ENCODE measurements at places on chromosomes 7 and 10. TPM values are rescaled to one million over a fixed set of nuclear protein-coding genes. Genes with fewer than 3 reads are reported as not detected.

The GIMAP7 gene
- 36.8 TPM for total RNA-seq

- DNase-seq: no peak
Observed at GRCh38 chr10:93259126-93259525, 185.4 kb downstream of the CYP26A1 start.

GRCh38 chr7:1703441-1703840 lies 33.4 kb downstream of the ELFN1 start:
- peak; percentile 1 for DNase-seq

GRCh38 chr10:13311177-13311575 lies 11.3 kb upstream of the PHYH start:
- DNase-seq: no peak

DNA sequence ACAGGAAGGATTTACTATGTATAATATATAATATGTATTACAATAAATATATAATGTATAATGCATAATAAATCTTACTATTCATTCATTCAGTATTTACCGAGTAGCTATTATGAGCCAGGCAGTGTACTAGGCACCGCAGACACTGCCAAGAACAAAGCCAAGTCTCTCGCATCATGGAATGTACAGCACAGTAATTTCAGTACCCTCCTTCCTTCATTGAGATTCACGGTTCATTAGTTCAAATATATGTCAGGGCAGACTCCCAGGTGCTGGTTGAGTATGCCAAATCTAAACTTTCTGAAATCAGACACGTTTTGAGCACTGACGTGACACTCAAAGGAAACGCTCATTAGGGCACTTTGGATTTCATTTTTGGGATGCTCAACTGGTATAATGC lies 9.1 kb downstream of the USP6NL start:
- no peak for DNase-seq

DNA sequence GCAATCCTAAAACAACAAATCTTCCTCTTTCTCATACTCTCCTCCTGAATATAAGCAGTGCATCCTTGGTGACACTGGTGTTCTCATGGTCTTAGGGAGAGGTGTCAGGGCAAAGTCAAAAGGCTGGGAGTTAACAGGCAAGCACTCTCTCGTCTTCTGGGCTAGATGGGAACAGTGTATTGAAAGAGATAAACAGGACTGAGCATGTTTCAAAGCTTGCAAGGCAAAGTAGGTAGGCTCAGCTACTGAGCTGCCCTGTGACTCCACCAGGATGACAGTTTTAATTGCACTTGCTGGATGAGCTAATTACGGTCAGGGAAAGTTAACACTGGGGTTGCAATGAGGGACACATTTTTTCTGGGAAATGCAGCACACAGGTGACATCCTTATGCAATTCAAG lies 554.9 kb upstream of the NRP1 start:
- DNase-seq: no peak

DNA sequence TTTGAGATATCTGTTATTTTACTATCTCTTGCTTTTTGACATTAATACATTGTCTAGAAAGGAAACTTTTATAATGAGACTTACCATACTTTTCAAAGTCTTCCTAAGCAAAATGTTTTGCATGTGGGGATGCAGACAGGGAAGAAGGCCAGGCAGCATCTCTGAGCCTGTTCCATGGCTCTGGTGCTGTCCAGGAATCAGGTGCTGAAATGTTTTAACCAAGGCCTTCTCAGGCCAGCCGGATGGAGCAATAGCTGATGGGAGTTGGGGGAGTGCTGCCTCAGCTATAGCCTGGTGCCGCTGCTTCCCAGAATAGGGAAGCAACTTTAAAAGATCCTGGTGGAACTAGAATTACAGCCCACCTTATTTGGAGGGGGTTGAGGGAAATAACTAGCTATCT lies 38.5 kb downstream of the CRTAC1 start:
- DNase-seq: no peak

The TASOR2 gene
- 124 TPM for total RNA-seq

The TSPAN14 gene
- 110 TPM for total RNA-seq

DNA sequence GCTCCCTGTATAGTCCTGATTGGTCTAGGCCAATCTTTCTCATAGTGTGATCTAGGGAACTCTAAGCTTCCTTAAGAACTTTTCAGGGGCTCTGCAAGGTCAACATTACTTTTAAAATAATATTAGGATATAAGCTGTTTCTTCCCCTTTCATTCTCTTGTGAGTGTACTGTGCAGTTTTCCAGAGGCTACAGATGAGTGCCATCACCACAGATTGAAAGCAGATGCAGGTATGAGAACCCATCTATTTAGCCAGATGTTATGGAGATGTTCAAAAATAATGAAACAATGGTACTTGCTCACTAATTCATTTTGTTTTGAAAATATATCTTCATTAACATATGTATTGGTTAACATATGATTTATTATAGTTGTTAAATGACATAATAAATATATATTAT lies 169.2 kb upstream of the SEMA3A start:
- no peak for DNase-seq

The CPEB3 gene
- total RNA-seq: 8.4 TPM

- no peak for DNase-seq
Observed at GRCh38 chr7:18971839-18972238, 145.6 kb downstream of the TWIST1 start.

GRCh38 chr7:2927592-2927991 lies 83.5 kb upstream of the GNA12 start:
- peak; percentile 14 for DNase-seq

- peak; percentile 22 for DNase-seq
Observed at GRCh38 chr7:13800694-13801448, 188.6 kb downstream of the ETV1 start.

The TIMM23 gene
- total RNA-seq: 15.8 TPM

The ATOH7 gene
- not detected for total RNA-seq

DNA sequence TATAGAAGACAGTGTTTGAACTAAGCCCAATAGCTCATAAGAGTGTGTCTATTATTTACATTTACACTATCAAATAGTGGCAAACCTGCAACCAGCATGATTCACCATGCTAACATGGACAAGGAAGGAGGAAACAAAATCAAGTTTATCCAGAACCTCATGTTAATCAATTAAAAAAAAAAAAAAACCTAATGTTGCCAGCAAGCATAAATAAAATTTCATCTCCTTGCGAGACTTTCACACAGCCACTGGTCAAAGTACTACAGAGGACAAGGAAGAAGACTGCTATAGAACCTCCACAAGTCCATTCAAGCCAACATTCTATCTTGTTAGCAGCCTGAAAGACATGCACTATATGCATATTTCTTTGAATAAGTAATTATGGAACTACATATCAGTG lies 9.7 kb downstream of the TM9SF3 start:
- no peak for DNase-seq

DNA sequence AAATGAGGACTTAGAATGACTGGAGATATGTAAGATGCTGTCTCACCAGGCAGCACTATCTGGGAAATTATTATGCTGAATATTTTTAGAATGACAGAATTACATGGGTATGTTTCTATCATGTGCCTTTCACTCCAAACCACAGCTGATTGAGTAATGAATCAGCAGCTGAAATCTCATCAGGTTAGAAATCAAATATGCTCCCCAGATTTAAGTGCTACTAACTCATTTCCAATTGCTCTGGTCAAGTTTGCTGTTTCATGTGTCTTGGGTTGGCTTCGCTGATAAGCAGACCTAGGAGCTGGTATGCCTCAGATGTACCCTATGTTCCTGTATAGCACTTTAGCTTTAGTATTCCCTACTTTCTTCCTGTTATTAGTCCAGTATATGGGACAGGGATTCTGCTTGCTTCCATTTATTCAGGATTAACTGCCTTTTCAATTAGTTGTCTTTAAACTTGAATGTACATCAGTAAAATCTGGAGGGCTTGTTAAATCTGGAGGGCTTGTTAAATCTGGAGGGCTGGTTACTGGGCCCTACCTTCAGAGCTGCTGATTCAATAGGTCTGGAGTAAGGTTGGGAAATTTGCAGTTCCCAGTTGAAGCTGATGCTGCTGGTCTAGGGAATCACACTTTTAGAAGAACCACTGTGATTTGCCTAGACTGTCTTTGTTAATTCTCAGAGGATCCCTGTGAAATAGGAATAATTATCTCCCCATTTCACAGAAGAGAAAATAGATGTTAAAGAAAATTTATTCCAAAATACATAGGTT lies 172.9 kb downstream of the DKK1 start:
- DNase-seq: no peak

The CDC14C gene
- total RNA-seq: not detected

The FZD8 gene
- total RNA-seq: 24.2 TPM

The AKR1C8 gene
- total RNA-seq: 0.54 TPM

DNA sequence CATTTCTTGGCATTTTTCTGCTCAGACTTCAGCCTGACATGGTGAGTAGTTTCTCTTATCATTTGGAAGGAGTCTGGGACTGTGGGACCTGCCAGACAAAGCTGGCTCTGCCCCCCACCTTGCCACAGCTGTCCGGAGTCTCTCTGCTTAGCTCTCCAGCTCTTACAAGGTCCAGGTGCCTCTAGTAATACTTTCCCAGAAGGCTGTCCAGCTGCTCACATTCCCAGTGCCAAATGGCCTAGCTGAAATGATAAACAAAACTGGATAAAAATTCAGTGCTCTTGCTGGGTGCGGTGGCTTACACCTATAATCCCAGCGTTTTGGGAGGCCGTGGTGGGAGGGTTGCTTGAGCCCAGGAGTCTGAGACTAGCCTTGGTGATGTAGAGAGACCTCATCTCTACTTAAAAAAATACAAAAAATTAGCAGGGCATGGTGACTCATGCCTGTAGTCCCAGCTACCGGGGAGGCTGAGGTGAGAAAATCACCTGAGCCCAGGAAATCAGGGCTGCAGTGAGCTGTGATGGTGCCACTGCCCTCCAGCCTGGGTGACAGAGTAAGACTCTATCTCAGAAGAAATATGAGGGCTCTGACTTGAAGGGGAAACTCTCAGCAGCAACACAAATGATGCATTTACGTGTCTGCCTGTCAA lies 86.8 kb downstream of the C10orf90 start:
- no peak for DNase-seq

- DNase-seq: no peak
Observed at GRCh38 chr10:48279081-48279751, 4.7 kb upstream of the FRMPD2 start.

The NUB1 gene
- 80.0 TPM for total RNA-seq

The CCL26 gene
- not detected for total RNA-seq

- DNase-seq: no peak
Observed at GRCh38 chr7:70372768-70373515, 759.0 kb upstream of the GALNT17 start.

DNA sequence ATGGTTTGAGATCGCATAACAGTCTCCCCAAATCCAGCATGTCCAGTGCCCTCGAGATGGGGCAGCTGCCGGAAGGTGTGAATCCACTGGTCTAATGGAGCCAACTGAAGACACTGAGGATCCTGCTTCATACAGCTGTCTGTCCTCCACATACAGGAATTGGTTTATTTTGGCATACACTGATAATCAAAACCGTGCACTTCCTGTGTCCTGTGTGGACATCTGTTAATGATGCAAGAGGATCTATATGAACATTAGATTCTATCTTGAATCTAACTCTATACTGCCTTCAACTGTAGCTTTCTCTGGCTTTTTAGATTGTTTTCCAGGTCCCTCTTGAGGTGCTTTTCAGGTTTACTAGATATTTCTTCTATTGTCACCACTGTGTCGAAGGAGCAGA lies 3.0 kb upstream of the JAZF1 start:
- no peak for DNase-seq

GRCh38 chr10:119431034-119431772 lies 111.3 kb downstream of the RGS10 start:
- no peak for DNase-seq

Measured in upper lobe of left lung (tissue), 6 donors.